Stomach (tissue), 19 donors: ENCODE measurements at places on chromosomes 6 and 20. TPM values are rescaled to one million over a fixed set of nuclear protein-coding genes. Genes with fewer than 3 reads are reported as not detected.

DNA sequence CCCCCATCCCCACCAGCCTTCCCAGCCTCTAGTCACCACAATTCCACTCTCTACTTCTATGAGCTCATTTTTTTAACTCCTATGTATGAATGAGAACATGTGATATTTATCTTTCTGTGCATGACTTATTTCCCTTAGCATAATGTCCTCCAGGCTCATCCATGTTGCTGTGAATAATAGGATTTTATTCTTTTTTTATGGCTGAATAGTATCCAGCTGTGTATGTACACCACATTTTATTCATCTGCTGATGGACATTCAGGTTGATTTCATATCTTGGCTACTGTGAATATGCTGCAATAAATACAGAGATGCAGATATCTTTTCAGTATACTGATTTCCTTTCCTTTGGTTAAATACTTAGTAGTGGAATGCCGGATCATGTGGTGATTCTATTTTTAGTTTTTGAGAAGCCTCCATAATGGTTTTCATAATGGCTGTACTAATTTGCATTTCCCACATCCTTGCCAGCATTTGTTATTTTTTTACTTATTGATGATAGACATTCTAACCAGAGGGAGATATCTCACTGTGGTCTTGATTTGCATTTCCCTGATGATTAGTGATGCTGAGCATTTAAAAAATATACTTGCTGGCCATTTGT is 194.9 kb downstream of the PACRG start:
- no peak overlapping the region for H3K27ac ChIP-seq
- H3K4me1 ChIP-seq, result no peaks in the 10 kb centered on the region
- no peaks in the 10 kb centered on the region for H3K27me3 ChIP-seq

- peaks cover 71% of the 10 kb centered on the region for H3K36me3 ChIP-seq
- H3K27ac ChIP-seq, result peak overlapping the region; percentile 63
- H3K27me3 ChIP-seq, result no peaks in the 10 kb centered on the region
- no peak overlapping the region for H3K4me3 ChIP-seq
- peak; percentile 39 for DNase-seq
- peaks cover 36% of the 10 kb centered on the region for H3K4me1 ChIP-seq
Observed at GRCh38 chr20:47276851-47277534, 79.5 kb downstream of the ZMYND8 start.

The LAMA2 gene
- 5.5 TPM for polyA plus RNA-seq

DNA sequence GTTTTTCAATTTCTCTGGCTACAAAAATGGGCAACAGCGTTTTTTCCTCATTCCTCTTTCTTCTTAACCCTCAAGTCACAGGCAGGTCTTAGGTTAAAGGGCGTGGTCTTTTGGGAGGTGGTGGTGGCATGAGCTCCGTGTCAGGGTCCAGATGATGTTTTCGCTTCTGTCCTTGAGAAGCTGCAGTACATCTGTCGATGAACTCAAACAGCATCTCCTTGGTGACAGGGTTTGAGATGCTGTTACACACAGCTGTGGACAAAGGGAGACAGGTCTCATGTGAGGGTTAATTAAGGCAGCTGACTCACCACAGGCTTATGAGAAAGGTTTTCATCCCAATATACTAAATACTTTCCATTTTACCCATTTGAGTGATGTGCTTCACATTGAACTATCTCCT is 350.8 kb downstream of the RNGTT start:
- no peak for DNase-seq
- no peaks in the 10 kb centered on the region for H3K4me1 ChIP-seq
- H3K4me3 ChIP-seq, result no peak overlapping the region

DNA sequence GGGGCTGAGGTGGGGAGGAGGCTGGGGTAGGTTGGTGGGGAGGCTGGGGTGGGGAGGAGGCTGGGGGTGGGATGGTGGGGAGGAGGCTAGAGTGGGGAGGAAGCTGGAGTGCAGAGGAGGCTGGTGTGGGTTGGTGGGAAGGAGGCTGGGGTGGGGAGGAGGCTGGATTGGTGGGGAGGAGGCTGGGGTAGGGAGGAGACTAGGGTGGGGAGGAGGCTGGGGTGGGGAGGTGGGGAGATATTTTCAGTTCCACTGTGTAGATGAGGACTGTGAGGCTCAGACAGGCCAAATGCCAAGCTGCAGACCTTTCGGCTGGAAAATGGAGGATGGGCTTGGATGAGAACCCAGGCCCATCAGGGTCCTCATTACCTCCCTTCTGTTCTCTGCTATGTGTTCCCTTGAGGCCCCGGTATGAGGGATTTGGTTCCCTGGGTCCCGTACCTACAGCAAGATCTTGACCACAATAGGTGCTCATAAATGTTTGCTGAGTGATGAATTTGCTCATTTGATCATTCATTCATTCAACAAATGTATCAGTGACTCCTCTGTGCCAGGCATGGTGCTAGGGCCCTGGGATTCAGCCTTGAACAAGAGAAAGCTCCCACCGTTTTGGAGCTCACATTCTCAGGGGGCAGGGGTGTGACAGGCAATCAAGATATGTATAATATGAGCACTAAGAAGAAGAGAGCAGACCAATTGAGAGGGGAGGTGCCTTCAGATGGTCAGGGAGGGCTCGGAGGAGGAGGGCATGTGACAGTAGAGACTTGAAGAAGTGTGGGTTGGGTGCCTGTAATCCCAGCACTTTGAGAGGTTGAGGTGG is 36.1 kb upstream of the NOL4L start:
- peak; percentile 31 for DNase-seq
- H3K4me1 ChIP-seq, result no peaks in the 10 kb centered on the region
- no peak overlapping the region for H3K4me3 ChIP-seq

DNA sequence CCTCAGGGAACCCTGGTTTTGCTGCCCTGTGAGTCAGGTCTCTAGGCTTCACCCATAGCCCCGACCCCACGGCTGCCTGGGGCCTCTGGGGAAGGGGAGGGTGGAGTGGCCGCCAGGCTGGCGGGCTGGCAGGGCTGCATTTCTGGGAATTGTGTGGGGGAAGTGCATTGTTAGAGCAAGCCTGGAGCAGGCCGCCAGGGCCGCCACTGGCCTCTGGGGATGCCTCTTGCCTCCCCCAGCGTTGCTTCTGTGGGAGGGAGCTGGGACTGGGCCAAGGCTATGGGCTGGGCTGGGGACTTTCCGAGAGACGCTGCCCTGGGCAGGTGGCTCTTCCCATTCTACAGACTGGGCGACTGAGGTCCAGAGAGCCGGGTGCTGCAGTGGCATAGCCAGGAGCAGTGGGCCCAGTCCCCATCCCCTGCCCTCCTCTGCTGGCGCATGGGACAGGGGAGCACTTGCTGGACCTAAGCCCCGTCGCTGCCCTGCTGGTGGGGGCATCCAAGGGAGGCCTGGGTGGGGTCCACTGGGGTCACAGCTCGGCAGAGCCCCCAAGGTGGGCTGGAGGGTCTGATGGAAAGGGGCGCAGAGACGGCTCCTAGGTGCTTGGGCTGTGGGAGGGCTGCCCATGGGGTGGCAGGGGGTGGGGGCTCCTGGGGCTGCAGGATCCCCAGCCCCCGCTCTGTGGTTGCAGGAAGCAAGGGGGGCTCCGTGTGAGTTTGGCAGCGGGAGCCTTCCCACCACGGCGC is 6.6 kb upstream of the SOX18 start:
- no peaks in the 10 kb centered on the region for H3K36me3 ChIP-seq
- no peak overlapping the region for H3K4me3 ChIP-seq
- no peak for DNase-seq
- H3K27ac ChIP-seq, result peak overlapping the region; percentile 57

GRCh38 chr6:79797163-79797764 is 150.1 kb downstream of the ELOVL4 start:
- no peak for DNase-seq
- no peaks in the 10 kb centered on the region for H3K36me3 ChIP-seq
- no peaks in the 10 kb centered on the region for H3K27me3 ChIP-seq

The TOX2 gene
- polyA plus RNA-seq, result 15.1 TPM

The KIAA0408 gene
- 1.4 TPM for polyA plus RNA-seq

GRCh38 chr6:13183415-13184088 is 144.8 kb downstream of the TBC1D7 start:
- no peaks in the 10 kb centered on the region for H3K4me1 ChIP-seq
- no peak overlapping the region for H3K27ac ChIP-seq
- H3K4me3 ChIP-seq, result no peak overlapping the region
- H3K27me3 ChIP-seq, result no peaks in the 10 kb centered on the region
- peaks cover 22% of the 10 kb centered on the region for H3K36me3 ChIP-seq

DNA sequence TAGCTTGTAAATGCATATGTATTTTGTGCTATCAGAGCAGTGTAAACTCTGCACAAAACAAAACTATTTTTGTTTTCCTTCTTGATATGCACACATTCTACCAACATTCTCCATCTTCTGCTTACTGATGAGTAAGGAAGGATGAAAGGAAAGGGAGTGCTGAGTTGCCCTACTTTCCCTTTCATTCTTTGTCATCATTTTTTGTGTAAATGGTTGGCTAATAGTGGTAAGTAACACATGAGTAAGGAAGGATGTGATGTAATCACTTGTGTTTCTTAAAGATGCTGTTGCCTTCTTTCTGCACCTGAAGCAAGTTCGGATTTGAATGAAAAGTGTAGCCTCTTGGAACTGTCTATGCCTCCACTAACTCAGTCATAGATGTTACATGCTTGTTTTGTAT is 4.6 kb upstream of the REV3L start:
- H3K4me3 ChIP-seq, result no peak overlapping the region
- H3K4me1 ChIP-seq, result peaks cover 5% of the 10 kb centered on the region
- no peaks in the 10 kb centered on the region for H3K27me3 ChIP-seq
- no peak for DNase-seq
- H3K36me3 ChIP-seq, result peaks cover 9% of the 10 kb centered on the region

- H3K36me3 ChIP-seq, result no peaks in the 10 kb centered on the region
- no peak for DNase-seq
- peaks cover 6% of the 10 kb centered on the region for H3K27me3 ChIP-seq
- peak overlapping the region; percentile 75 for H3K27ac ChIP-seq
Observed at GRCh38 chr6:33160096-33160495, 32.2 kb downstream of the COL11A2 start.

- no peaks in the 10 kb centered on the region for H3K36me3 ChIP-seq
- no peak overlapping the region for H3K27ac ChIP-seq
- no peak overlapping the region for H3K4me3 ChIP-seq
- no peak for DNase-seq
Observed at GRCh38 chr20:54227241-54227640, 19.4 kb downstream of the PFDN4 start.

- H3K27ac ChIP-seq, result no peak overlapping the region
- H3K4me3 ChIP-seq, result no peak overlapping the region
- peak; percentile 69 for DNase-seq
- peaks cover 8% of the 10 kb centered on the region for H3K4me1 ChIP-seq
Observed at GRCh38 chr6:17012421-17013225, 89.2 kb upstream of the STMND1 start.

- no peak overlapping the region for H3K4me3 ChIP-seq
- no peak overlapping the region for H3K27ac ChIP-seq
- DNase-seq, result peak; percentile 26
- H3K36me3 ChIP-seq, result no peaks in the 10 kb centered on the region
- no peaks in the 10 kb centered on the region for H3K4me1 ChIP-seq
Observed at GRCh38 chr6:45049188-45049843, 278.8 kb upstream of the RUNX2 start.

DNA sequence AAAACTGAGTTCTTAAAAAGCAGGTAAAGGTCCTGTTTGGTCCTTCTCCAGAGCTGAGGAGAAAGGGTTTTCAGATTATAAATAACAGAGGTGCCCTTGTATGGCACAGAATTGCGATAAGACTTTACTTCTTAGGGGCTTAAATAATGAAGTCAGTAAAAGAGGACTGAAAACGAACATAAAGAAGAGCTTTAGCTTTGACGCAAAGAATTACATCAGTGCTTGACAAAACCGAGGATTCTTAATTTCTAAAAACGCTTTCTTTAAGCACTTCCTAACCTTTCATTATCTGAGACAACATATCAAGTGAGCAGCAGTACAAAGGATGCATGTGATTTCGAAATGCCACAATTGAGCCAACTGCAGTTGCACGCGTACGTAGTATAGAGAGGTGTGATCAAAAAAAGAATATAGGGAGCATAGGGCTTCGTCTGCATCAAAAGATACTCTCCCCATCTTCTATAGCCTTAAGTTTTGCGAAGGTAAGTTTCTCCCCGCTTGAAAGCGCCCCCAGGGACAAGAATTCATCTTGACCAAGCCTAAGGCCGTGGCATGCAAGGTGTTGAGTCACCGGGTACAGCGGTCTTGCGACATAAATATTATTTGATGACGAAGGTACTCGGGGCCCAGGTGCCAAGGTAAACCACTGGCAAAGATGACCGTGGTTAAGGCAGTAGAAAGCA is 778 bp upstream of the LOC128125822 start:
- H3K4me3 ChIP-seq, result peak overlapping the region; percentile 74
- H3K27ac ChIP-seq, result peak overlapping the region; percentile 100
- peaks cover 52% of the 10 kb centered on the region for H3K4me1 ChIP-seq
- H3K27me3 ChIP-seq, result no peaks in the 10 kb centered on the region

The PRND gene
- polyA plus RNA-seq, result not detected
